H9 (cell line): ENCODE measurements at places on chromosomes 12 and 14. TPM values are rescaled to one million over a fixed set of nuclear protein-coding genes. Genes with fewer than 3 reads are reported as not detected.
A peak's percentile ranks its signal among the peaks of the same experiment; 100 is the strongest.

GRCh38 chr12:9107542-9107873 lies 8.2 kb downstream of the A2M start:
- no peak for DNase-seq

- DNase-seq = peak; percentile 27
These were observed 874 bp upstream of the RNU6-8 start for GRCh38 chr14:32203928-32204357.

Gene PSEN1
- 49.9 TPM in 2 replicates for total RNA-seq

Gene TSPAN8
- not detected in 2 replicates for total RNA-seq

Gene SLCO1B1
- total RNA-seq = 0.09 and 0.31 TPM in 2 replicates

Gene TAS2R42
- not detected in 2 replicates for total RNA-seq
